ENCODE measurements at places on chromosomes 12 and 14. TPM values are rescaled to one million over a fixed set of nuclear protein-coding genes. Genes with fewer than 3 reads are reported as not detected.

KCNC2 gene
- total RNA-seq = 119 TPM

DEPDC4 gene
- total RNA-seq = not detected

- no peak for DNase-seq
These were observed 205.0 kb upstream of the FOXN3 start for GRCh38 chr14:89621791-89622638.

SOAT2 gene
- not detected for total RNA-seq

DNA sequence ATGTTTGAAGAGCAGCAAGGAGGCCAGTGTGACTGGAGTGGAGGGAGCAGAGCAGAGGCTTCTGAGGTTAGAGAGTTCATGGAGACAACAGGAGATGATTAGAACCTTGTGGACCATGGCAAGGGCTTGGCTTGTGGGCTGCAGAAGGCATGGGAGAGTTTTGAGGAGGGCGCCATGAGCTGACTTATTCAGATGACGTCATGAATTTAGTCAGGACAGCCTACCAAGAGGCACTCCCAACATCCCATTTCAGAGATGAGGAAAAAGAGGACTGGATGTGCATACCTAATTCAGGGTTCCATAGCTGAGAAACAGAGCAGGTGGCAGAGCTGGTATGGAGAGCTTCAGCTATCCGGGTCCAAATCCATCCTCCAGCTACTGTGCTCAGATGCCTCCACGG, 101.8 kb downstream of the PLXNC1 start:
- no peak for DNase-seq

GRCh38 chr14:22384167-22384549, 204.9 kb downstream of the DAD1 start:
- DNase-seq = no peak

- DNase-seq = no peak
These were observed 224.5 kb upstream of the PELI2 start for GRCh38 chr14:55893705-55894104.

DNA sequence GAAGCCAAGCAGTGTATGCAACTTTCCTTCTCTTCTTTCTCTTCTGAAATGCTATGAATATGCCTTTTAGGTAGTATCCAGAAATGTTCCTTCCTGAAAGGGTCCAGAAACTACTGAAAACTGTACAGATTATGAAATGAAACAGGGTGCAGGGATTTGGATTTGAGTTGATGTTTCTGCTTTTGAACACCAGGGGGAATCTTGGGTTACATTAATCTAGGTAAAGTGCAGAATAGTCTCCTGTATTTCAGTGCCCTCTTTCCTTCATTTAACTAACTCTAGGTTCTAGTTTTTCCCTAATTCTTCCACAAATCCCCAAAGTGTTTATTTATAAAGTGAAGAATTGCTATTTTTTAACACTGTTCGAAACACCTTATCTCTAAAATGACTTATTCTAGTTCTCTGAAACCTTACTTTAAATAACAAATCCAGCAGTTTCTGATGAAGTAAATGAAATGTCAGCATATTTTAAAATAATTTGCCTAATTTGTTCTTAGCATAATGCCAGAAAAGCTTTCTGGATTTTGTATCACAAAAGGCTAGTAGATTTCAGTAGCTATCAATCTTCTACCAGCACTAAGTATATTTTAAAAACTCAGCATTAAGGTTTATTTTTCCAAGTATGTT, 111.9 kb downstream of the LRRK2 start:
- no peak for DNase-seq

SLC25A47 gene
- total RNA-seq = not detected

DNA sequence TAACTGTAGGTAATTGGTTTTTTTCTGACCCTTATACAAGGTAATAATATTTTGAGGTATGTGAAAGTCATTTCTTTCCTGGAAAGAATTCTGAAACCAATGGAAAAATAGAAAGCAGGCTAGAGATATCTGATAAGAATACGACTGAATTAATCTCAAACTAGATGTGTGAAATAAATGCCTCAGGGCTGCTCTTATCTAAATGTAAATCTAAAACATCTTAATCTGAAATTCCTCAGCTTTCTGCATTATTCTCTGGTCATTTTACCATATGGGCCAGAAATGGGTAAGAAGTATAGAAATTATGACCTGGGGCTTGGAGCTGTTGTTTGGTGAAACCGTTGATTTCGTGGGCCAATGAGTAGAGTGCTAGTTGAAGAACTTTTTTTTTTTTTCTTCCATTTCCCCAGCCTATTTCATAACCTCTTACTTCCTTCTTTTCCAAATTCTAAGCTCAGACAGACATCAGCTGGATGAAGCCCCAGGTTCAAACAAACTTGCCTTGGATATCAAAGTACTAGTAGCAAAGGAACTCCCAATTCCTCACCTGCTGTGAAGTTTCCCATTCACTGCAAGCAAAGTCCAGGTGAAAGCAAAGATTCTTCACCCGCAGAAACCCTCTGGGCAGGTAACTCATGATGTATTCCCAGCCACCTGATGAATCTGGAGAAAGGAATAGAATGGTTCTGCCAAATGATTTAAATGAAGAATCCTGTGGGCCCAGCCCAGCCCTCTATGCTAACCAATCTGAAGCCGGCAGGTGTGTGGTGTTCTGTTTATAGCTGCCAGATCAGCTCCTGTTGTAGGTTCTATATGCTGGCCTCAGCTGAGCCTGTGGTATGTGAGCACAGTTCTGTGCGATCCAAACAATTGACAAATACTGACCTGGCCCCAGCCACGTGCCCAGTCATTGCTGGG, 9.7 kb upstream of the FOS start:
- DNase-seq = no peak

Data from dorsolateral prefrontal cortex (tissue), 122 donors.